ENCODE measurements at places on chromosomes 2 and 18.

DNA sequence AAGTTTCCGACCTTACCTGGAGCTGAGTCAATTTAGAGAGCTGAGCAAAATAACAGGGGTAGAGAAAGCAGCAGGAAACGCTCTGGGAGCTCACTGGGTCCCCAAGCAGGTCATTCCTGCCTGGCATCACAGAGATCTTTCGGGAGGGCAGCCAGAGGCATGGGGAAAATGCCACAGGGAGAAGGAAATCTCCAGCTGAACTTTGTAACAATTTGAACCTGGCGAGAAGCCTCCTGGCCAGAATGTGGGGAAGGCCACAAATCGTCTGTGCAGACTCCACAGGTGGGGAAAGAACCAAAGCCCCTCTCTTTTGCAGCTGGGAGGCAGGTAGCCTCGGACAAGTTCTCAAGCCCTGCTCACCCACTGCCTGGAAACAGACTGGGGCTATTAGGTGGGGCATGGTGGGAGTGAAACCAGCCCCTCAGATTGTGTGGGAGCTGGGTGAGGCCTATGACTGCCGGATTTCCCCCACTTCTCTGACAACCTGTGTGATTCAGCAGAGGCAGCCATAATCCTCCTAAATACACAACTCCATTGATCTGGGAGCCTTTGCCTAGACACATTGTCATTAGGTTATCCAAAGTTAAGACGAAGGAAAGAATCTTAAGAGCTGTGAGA lies 53.9 kb downstream of the INO80D start:
- no peak for DNase-seq

DNA sequence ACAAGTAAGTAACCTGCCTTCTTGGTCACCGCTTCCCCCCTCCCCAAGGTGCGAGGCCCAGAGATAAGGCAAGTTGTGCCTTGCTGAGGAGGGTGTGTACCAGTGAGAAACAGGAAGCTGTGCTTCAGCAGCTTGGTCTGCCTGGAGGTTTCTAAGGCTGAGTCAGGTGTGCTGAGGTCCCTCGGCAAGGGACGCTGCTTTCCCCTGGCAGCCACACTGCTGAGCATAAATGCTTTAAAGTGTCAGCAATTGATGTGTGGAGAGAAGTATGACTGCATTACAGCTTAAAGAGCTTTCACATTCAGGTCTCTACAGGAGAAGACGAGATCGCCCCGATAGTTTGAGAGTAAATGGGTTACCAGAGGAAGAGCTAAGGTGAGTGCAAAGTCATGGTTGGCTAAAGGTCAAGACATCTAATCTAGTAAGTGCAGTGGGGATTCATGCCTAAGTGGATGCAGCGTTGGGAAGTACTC lies 86.9 kb downstream of the LIMS1 start:
- peak; percentile 81 for DNase-seq

- no peak for DNase-seq
Observed at GRCh38 chr18:11108947-11109346, 40.4 kb downstream of the PIEZO2 start.

DNA sequence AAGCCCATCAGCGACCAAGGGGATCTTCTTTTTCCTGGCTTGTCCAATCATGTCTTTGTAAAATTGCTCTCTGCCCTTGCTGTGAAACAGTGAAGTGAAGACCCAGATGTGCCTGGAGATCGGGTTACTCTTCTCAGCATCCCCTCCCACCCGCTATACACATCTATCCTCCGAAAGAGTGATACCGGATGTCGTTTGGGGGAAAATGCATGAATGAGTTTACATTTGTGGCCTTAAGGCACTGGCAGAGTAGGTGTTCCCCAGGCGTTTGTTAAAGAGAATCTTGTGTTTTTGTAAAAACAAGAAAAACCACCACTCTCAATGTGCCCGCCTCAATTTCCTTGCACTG lies 528.3 kb downstream of the CMPK2 start:
- DNase-seq = no peak

DNA sequence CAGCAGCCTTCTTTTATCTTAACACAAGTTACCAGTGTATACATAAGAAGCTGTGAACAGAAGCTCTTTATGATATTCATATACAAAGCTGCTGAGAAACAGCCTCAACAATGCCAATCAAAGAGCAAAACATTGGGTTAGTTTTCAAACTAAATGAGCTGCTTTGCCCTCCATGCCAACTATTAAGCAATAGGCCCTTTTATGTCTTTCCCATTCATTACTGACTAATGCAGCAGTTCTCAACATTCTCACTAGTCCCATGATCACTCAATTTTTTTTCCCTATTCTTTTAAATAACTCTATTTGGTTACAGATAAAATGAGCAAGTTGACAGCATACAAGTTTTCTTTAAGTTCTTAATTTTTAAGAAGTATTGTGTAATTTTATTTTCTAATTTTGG lies 57.9 kb upstream of the FRZB start:
- DNase-seq = no peak

GRCh38 chr2:238383743-238384380 lies 42.9 kb upstream of the ASB1 start:
- no peak for DNase-seq

DNA sequence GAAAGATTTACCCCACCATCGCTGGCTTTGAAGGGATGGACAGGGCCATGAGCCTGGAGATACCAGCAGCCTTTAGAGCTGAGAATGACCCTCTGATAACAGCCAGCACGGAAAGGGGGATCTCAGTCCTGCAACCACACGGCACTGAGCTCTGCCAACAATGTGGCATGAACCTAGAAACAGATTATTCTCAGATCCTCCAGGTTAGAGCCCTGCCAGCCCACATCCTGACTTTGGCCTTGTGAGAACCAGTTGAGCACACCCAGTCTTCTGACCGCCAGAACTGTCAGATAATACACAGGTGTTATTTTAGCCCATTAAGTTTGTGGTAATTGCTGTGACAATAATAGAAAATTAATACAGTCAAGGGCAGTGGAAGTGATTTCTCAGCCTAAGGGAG lies 9.4 kb upstream of the GNLY start:
- DNase-seq = no peak

- DNase-seq = no peak
Observed at GRCh38 chr18:12497296-12497695, 89.6 kb downstream of the PRELID3A start.

All from CD4-positive, alpha-beta T cell treated with Interleukin-1 beta for 1 hour (primary cell).